ENCODE measurements at places on chromosomes 2 and 18.

DNA sequence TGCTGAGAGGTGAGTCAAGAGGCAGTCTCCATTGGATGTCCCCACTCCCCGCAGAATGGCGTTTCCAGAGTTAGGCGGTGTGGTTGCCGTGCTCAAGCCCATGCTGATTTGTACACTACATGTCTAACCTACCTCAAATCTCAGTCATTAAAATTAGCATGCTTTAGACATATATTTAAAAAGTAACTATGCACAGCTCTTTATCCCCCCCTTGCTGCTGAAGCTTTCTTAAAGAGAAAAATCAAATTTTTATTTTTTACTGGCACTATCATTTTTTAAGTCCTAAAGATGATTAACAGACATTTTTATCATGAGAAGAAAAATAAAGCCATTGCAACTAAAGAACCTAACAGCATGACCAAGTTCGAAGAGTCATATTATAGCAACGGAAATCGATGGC is 42.9 kb downstream of the BOLA3 start:
- DNase-seq = no peak

GRCh38 chr2:96436416-96436815 is 68.7 kb downstream of the NEURL3 start:
- DNase-seq = no peak

GRCh38 chr2:39409697-39410389 is 27.2 kb downstream of the MAP4K3 start:
- no peak for DNase-seq

GRCh38 chr2:120346667-120347358 is 877 bp downstream of the INHBB start:
- DNase-seq = peak; percentile 32

DNA sequence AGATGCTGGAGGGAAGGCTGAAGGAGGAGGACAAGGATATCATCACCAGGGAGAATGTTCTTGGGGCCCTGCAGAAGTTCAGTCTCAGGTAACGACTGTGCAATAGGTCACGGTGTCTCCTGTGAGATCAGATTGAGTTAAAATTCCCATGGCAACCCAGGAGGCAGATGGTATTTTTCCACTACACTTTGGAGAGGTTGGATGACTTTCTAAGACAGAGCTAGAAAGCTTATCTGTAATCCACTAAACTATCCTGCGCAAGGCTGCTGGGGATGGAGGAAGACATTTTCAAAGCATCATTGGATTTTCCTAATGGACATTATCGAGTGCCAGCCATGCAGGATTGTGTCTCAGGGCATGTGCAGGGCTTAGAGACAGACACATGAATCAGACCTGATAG is 74.6 kb downstream of the ARMC9 start:
- no peak for DNase-seq

- DNase-seq = peak; percentile 59
These were observed 125.5 kb upstream of the ZNF516 start for GRCh38 chr18:76620321-76621170.

- no peak for DNase-seq
These were observed 293.7 kb downstream of the DYSF start for GRCh38 chr2:71746946-71747501.

GRCh38 chr2:135657806-135658582 is 83.7 kb upstream of the UBXN4 start:
- no peak for DNase-seq

DNA sequence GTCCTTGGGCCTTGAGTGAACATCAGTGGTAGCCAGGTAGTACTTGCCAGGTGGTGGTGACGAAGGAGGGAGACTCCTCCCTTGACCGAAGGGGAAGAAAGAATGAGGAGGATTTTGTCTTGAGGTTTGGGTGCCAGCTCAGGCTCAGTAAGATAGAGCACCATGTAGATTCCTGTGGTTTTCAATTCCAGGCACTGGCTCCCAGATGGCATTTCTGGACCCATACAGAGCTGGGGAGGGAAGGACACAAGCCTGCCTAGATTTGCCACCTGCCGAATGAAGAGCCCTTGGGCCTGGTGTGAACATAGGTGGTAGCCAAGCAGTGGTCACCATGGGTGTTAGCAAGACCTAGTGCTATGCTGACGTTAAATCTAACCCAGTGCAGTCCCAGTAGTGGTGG is 108.8 kb upstream of the UBE2E3 start:
- no peak for DNase-seq

- no peak for DNase-seq
These were observed 12.7 kb upstream of the EFR3B start for GRCh38 chr2:25029183-25029554.

DNA sequence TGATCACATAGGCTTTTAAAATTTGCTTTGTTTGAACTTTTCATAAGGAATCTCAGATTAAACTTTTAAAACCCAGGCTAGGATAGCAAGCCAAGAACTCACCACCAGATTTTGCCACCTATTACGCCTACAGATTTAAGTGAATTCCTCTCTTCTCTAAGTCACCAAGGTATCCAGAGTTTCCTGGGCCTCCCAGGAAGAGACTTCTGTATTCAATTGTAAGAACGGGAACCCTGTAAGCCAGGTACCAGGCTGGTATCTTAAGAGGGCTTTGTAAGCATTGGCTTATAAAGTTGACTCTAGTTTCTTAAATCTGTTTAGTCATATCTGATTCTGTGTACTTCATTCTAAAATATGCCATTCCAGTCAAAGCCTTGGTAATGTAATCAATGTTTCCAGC is 285.1 kb downstream of the MBD5 start:
- no peak for DNase-seq

DNA sequence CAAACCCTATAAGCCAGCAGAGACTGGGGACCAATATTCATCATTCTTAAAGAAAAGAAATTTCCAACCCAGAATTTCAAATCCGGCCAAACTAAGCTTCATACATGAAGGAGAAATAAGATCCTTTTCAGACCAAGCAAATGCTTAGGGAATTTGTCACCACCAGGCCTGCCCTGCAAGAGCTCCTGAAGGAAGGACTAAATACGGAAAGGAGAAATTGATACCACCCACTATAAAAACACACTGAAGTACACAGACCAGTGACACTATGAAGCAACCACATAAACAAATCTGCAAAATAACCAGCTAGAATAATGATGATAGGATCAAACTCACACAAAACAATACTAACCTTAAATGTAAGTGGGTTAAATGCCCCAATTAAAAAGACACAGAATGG is 22.4 kb downstream of the NPHP1 start:
- DNase-seq = no peak

DNA sequence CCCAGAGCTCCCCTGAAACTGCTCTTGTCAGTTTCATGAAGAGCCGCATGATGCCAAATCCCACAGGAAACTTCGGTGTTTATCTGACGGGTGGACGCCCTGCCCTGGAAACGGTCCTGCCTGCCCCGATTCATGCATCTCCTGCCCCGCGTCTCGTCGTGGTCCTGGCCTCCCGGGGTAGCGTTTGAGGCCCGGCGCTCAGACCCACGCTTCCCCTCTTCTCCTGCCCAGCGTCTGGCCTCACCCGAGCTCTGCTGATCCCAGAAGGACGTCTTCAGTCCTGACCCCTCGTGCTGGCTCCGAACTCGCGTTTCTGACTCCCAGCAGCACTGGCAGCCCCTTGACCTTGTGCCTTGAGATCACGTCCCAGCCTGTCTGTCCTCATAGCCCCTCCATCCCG is 180.5 kb downstream of the TMEM18 start:
- no peak for DNase-seq

DNA sequence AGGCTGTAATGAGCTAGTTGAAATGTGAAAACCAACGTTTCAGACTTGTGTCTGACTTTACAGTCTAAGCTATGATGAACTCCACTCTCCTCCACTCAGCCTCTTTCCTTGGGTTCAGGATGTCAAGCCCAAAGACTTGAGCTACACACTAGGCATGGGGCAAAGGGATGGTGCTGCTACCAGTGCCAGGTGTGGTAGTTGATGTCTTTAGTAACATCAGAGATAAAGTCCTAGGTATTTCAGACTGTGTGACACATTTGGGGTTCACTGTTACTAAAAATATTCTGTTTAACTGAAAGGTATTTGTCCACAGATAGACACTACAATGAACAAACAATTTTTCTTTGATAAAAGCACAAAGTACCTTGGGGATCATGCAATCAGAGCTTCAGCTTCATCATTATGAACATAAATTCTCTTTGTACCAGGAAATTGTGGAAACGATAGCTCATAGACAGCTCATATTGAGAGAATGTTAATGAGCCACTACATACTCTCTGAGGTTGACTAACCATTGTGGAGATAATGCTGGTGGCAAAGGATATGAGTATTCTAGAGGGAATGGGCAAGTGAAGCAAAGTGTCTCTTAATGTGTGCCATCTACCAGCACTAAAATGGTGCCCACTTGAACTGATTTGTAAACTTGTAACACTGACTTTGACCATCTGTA is 253.7 kb upstream of the THUMPD2 start:
- DNase-seq = no peak

GRCh38 chr2:177232098-177232704 is 19.6 kb downstream of the HNRNPA3 start:
- DNase-seq = no peak

DNA sequence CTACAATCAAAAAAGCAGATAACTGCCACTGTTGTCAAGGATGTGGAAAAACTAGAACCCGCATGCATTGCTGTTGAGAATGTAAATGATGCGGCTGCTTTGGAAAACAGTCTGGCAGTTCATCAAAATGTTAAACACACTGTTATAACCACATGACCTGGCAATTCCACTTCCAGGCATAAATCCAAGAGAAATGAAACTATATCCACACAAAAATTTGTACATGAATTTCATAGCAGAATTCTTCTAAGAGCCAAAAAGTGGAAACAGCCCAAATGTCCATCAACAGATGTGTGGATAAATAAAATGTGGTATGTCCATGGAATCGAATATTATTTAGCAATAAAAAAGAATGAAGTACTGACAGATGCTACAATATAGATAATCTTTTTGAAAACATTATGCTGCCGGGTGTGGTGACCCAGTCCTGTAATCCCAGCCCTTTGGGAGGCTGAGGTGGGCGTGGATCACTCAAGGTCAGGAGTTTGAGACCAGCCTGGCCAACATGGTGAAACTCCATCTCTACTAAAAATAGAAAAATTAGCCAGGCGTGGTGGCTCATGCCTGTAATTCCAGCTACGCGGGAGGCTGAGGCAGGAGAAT is 32.0 kb downstream of the ERCC3 start:
- DNase-seq = no peak

- DNase-seq = no peak
These were observed 828.0 kb upstream of the CDH2 start for GRCh38 chr18:29004921-29005320.

GRCh38 chr2:217014328-217015105 is 154.7 kb upstream of the TNP1 start:
- no peak for DNase-seq

- DNase-seq = no peak
These were observed 51.3 kb downstream of the ACSL3 start for GRCh38 chr2:222912117-222912516.

DNA sequence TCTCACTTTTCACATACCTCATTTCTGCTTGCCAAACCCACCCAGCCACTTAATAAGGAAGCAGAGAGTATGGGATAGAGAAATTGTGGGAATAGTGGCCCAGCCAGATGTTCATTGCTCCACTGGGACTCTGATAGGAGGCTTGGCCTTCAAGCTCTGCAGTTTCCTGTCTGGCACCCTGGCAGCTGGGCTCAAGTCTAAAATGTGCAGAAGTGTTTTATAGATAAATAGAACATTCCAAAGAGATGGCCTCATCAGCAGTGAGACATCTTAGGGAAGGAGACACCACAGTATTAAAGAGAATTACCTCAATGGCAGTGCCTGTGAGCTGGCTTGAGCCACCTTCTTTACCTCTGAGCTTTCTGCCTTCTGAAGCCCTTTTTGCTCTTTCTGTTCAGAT is 24.7 kb downstream of the COPS7B start:
- DNase-seq = no peak

DNA sequence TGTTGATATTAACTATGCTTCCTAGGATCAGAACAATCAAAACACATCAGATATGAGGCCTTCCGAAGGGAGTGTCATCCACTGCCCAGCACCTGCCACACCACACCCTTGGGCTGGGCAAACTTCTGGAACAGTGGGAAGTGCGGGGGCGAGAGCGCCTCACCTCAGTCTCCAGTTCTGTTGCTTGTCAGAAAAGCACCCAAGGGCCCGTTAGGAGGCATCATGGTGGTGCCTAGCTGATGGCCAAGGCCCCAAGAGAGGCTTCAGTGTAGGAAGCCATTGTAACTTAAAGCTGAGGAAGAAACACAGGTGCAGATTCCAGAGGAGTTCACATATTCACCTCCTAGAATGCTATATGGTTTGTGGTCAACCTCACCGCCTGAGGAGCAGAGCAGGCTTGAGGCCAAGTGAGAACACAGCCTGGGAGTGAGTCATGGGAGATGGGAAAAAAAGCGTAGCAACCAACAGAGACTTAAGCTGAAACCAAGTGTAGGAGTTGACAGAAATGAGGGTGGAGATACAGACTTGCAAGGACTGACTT is 85.1 kb upstream of the ATL2 start:
- no peak for DNase-seq

DNA sequence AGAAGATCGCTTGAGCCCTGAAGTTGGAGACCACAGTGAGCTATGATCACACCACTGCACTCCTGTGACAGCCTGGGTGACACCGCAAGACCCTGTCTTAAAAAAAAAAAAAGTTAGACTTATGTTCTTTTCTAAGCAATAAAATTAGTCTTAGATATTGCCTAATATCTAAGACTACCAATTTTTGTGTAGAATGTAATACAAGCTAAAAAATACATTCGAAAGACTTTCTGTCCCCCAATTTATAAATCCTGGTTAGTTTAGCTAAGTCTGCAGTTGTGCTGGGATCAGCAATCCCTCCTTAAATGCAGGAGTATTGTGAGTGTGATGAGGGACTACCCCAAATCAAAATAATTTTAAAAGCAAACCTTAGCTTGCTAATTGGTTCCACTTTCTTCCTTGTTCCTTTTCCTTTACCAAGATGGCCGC is 358 bp upstream of the STAMBP start:
- DNase-seq = no peak

- no peak for DNase-seq
These were observed 173.5 kb upstream of the SIX2 start for GRCh38 chr2:45182667-45183295.

- DNase-seq = no peak
These were observed 90.3 kb downstream of the LRP2 start for GRCh38 chr2:169272010-169272409.

GRCh38 chr2:147438882-147439281 is 405.9 kb upstream of the ACVR2A start:
- DNase-seq = no peak

DNA sequence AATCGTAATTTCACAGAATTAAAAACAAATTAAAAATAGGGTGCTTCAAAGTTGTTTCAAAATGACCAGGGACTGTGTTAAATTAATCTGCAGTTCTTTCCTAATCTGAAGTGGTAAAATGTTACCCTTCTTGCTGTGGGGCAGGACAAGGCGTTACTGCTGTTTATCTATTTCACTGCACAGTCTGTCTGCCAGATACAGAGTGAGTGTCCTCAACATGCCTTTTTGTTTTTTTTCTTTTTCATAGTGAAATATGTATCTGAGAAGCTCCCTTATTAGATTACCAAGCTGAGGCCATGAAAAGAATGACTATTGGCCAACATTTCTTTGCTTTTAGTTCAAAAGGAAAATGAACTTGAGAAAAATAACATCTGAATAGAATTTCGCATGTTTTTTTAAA is 38.0 kb downstream of the KCTD1 start:
- no peak for DNase-seq

All from NCI-H1105 treated with DMSO at 0.1 percent for 48 hours (cell line).